ENCODE measurements at places on chromosomes 5 and 9.

- no peak for DNase-seq
Observed at GRCh38 chr9:15372455-15372854, 50.2 kb upstream of the SNAPC3 start.

- DNase-seq, result no peak
Observed at GRCh38 chr9:114899995-114900394, 30.4 kb downstream of the TNFSF8 start.

GRCh38 chr5:159402311-159402710 is 72.0 kb upstream of the IL12B start:
- peak; percentile 4 for DNase-seq

GRCh38 chr5:146718609-146719008 is 159.9 kb downstream of the PPP2R2B start:
- no peak for DNase-seq

DNA sequence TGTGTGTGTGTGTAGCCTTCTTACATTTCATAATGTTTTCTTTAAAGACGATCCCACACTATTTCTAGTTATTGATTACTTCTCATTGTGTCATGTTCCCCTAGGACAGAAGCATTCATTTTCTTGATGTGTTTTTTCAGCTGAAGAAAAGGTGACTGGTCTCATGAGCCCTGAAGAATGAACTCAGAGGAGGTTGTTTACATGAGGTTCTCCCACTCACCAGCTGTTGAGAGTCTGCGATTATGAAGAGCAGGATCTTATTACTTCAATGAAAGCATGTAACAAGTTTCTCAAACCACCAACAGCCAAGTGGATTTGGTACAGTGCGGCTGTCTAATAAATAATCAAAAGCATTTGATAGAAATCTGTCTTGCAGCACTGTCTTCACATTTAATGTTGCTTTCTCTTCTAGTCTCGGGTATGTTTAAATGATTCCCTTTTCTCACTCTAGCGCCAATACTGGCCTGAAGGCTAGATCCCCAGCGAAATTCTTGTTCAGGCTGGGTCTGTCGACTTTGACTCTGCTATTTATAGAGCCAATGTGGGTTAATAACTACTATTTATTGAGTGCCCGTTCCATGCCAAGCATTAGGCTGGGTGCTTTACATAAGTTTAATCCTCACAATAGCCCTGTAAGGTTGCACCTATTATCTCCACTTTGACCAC is 9.6 kb upstream of the FSD1L start:
- DNase-seq, result no peak

DNA sequence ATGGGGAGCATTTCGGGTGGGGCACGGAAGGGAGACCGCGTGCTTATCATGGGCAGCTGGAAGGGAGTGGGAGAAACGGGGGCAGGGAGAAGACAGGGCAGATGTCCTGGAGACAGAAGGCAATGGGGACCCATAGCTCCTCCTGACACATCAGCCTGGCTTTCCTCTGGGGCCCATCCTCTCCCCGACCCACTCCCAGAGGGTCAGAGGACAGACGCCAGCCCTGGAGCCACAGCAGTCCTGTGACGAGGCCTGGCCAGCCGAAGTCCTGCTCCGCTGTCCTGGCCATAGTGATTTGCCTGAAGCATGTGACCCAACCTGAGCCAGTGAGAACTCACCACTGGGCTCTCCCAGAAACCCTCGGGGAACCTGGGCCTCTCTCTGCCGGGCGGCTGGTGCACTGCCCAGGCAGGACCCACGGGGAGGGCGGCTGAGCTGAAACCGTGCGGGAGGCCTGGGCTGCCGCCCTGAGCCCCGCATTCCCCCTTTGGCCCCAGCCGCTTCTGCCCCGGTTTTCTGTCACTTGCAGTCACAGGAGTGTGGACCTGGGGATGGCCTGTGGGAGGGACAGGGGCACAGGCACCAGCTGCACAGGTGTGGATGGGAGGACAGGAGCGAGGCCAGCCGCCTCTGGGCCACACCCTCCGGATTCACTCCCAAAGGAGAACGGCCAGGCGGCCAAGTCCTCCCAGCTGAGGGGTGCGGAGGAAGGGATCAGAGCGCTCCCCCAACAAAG is 19.8 kb downstream of the ADAMTS2 start:
- no peak for DNase-seq

DNA sequence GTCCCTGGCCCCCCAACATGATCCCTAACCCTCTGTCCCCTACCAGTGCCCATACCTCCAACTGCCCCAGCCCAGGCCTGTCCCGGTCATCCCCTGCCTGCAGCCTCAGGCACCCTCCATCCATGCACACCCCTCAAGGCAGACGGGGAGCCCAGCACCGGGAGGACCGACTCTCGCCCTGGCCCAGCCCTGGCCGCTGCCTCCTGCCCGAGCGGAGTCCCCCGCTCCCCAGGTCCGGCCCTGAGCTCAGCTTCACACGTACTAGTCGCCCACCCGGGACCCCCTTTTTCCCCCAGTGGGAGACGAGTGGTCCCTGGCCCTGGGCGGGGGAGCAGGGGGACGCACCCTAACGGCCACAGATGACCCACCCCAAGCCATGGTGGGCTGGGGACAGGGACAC is 49.0 kb upstream of the UBAC1 start:
- DNase-seq, result no peak

DNA sequence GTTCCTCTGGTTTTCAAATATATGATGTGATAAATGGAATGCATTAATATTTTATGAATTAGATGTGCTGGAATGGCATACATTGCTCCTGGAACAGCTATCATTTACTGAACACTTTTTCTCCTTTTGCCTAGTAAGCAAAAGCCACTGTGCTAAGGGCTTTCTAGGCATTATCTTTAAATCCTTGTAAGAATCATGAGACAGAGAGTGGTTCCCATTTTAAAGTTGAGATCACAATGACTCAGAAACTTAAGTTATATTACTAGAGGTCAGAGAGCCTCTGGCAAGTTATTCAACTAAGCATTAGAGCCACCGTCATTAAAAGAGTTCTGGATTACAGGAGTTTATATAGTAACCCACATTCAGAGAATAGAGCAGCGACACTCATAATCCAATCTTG is 26.7 kb upstream of the FSD1L start:
- DNase-seq, result no peak

DNA sequence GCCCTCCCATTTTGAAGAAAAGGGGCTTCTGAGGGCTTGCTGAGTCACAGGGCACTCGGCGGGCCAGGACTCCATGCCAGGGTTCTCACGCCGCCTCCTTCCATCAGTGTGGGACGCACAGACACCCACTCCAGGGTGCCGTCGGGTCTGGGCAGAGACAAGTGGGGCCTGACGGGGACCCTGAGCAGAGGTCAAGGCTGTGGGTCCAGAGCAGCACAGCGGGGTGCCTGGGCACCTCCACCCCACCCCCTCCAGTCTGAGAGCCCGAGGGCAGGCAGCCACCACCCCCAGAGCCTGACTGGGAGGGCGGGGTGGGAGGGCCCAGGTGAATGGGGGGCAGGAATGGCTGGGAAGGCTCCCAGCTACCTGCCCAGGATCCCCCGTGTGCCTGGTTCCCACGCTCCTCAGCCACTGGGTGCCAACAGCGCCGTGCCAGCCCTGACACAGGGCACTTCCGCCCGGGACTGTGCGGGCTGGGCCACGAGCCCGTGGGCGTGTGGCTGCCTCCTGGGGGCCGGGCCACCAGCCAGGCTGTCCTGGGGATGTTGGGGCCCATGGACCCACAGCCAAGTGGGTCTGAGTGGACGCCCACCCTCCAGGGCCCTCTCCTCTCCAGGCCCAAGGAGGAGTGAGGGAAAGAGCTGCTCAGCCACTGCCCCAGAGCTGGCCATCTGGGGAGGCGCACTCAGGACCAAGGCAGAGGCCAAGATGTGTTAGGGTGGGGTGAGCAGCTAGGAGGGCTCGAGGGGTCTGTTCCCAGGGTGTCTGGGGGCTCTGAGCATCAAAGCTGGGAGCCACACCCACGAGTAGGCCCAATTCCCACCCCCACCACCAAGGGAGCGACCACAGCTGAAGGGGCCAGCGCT is 10.1 kb upstream of the NRARP start:
- DNase-seq, result no peak

GRCh38 chr9:4742246-4742645 is 1.2 kb upstream of the AK3 start:
- peak; percentile 9 for DNase-seq

GRCh38 chr9:90909747-90910283 is 108.2 kb downstream of the SYK start:
- DNase-seq, result no peak

DNA sequence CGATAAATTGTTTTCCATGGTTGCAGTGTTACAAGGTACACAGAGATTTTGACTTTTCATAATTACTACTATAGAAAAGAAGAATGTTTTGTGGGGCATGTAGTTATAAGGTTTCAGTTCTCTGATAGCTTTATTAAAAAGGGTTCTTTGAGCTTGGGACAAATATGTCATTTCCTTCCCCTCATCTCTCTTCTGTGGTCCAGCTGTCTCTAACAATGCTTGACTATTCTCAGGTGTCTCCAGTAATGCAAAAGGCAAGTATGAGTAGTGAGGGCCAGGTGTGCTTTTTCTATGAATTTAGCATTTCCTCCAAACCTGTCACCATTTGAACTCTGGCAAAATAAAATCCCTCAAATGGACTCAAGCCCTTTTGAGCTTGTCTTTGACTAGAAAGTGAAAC is 84.3 kb downstream of the SLF1 start:
- DNase-seq, result no peak

GRCh38 chr9:89715318-89715858 is 110.6 kb downstream of the GADD45G start:
- DNase-seq, result no peak

- no peak for DNase-seq
Observed at GRCh38 chr9:129624947-129625346, 1.0 kb upstream of the NTMT1 start.

- DNase-seq, result peak; percentile 69
Observed at GRCh38 chr9:108184941-108185340, 670.8 kb downstream of the ACTL7B start.

GRCh38 chr9:95870906-95871305 is 4.6 kb upstream of the ERCC6L2 start:
- DNase-seq, result no peak

GRCh38 chr5:143836161-143836725 is 24.3 kb downstream of the HMHB1 start:
- DNase-seq, result peak; percentile 14

- DNase-seq, result no peak
Observed at GRCh38 chr5:160432196-160432595, 10.5 kb downstream of the PTTG1 start.

DNA sequence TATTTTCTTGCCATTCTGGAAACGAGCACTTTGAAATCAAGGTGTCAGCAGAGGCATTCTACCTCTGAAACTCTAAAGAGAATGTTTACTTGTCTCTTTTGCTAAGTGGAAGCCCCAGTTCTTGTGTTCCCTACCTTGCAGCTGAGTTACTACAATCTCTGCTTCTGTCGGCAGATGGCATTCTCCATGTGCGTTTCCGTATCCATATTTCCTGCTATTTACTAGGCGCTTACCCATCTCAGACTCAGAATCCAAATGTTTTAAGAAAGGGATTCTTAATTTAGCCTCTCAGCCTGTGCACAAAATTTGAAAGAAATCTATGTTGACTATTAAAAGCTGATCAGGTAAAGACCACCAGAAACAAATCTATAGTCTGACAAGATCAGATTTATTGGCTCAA is 221.3 kb upstream of the FTMT start:
- peak; percentile 12 for DNase-seq

All from EL (cell line).